ENCODE measurements at places on chromosomes 5 and 9.

- DNase-seq, result no peak
Observed at GRCh38 chr5:5512543-5512942, 90.1 kb downstream of the ICE1 start.

DNA sequence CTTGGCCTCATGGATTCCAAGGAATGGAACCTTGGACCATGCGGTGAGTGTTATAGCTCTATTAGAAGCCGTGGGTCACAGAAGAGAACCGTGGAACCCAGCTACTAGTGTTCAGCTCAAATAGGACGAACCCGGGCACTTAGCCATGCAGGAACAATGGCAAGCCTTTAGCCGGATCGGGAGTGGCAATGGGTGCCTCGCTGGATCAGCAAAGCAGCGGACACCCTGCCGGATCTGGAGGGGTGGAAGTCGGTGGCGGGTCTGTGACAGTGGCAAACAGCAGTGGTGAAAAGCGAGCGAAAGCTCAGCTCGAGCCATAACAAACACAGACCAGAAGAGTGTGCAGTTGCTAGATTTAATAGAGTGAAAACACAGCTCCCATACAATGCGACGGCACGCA lies 2.4 kb upstream of the CDO1 start:
- DNase-seq, result no peak

- DNase-seq, result no peak
Observed at GRCh38 chr9:8605096-8605495, 805.5 kb upstream of the DMAC1 start.

- no peak for DNase-seq
Observed at GRCh38 chr5:89072842-89073672, 190.1 kb upstream of the MEF2C start.

- DNase-seq, result no peak
Observed at GRCh38 chr9:95817205-95817604, 58.3 kb upstream of the ERCC6L2 start.

DNA sequence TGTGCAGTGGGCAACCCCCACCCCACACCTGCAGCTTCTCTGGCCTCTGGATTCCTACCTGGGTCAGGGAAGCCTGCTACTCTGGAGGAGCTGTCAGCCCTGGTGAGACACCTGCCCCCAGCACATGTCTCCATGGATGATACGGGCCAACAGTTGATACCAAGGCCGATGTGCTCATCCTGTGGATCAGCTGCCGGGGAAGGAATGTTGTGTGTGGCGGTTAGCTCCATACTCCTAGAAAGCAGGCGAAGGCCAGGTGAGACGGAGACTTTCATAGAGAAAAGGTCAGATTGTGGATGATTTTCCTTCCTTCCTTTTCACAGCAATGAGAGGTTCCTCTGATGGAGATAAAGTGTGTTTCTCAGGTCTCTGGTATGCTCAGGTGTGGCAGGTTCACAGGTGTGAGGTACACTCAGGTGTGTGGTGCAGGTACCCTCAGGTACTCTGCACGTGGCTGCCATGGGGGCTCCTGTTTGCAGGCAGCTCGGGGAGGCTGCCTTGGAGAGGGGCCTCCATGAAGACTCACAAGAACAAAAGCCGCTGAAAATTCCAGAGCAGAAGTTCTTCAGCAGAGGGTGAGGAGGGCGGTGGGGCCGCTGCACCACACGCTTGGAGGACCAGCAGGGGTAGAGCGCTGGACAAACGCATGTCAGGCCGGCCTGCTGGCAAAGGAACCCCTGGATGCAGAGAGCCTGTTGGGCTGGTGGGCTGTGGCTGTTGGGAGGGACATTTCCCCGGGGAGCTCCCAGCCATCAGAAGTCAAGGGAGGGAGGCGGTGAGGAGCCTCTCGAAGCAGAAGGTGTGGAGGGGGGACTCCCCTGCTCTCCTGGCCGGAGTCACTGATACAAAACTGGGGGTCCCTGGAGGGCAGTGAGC lies 5.1 kb upstream of the AHRR start:
- no peak for DNase-seq

- no peak for DNase-seq
Observed at GRCh38 chr5:67873935-67874334, 341.6 kb upstream of the PIK3R1 start.

GRCh38 chr9:128712451-128713410 lies 10.4 kb downstream of the PKN3 start:
- DNase-seq, result no peak

- DNase-seq, result peak; percentile 36
Observed at GRCh38 chr9:111975709-111976108, 79.1 kb downstream of the UGCG start.

DNA sequence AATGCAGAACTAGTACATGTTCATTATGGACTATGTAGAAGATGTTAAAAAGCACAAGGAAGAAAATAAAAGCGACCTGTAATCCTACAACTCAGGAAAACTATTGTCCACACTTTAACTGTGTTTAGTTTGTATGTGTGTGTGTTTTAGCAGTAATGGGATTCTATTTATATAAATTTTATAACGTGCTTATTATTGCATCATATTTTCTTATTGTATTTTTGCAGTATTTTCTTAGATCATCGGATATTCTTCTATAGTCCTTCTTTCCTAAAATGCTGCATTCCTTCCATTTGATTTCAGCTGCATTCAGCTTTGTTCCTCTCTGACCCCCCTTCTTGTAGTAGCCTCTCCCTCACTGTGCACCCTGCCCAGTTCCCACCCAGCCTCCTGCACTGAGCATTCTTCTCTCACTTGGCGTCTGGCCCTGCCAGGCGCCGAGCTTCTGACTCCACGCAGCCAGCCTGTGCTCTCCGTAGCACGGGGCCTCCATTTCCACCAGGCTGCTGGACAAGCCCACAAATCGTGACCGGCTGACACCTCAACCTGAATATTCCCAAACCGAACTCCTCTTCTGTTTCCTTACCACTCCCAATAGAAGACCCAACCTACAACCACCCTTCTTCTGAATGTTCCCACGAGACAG lies 39.9 kb downstream of the MVB12B start:
- no peak for DNase-seq

GRCh38 chr5:116135344-116135743 lies 50.5 kb downstream of the COMMD10 start:
- DNase-seq, result peak; percentile 67

- no peak for DNase-seq
Observed at GRCh38 chr5:83919071-83920041, 198.7 kb upstream of the HAPLN1 start.

GRCh38 chr5:91706785-91707520 lies 323.8 kb upstream of the ARRDC3 start:
- no peak for DNase-seq

DNA sequence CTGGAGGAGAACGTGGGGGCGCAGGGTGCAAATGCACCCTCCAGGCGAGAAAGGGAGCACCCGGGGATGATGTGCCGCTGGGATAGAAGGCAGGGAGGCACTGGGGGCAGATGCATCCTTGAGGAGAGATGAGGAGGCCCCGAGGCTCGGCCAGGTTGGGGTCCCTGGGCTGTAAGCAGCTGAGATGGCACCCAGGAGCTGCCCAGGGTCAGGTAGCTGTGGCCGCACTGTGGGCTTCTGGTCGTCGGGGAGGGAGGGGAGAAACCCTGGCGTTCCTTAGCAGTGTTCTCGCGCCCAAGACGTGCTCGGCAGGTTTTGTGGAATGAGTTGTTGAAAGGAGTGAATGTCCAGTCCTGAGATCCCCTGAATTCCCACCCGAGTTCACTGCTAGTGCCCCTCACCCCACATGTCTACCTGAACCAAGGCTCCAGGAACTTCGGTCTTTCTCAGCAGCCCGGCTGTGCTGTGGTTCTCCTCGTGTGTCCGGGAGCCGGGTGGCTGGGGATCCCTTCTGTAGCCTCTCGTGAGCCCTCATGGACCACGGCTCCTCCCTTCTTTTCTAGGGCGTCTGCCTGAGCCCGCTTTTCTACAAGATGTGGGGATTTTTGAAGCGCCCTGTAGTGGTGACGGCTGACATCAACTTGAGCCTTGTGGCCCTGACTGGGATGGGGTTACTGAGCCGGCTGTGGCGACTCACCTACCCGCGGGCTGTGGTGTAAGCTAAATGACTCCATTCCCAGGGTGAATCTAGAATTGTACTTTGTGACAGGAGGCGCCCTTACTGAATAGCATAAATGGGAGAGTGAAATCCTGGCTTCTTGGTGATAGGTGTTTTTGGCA lies 1.1 kb downstream of the POMT1 start:
- peak; percentile 27 for DNase-seq

DNA sequence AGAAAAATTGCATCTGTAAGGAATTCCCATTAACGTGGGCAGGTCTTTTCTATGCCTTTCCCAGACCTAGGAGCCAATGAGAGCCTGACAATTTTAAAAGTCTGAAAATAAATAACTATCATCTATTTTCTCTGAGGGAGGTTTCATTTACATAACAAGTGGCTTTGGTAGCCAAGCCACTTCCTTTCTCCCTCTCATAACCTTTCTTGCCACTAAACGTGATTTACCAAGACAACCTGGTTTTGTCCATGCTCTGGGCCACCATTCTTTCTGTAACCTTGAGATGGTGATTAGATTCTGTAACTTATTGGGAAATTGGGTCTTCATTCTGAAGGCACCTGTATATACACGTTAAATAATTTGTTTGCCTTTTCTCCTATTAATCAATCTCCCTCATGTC lies 1046.9 kb downstream of the CDH12 start:
- DNase-seq, result no peak

GRCh38 chr9:115757461-115757860 lies 396.1 kb upstream of the PAPPA start:
- DNase-seq, result no peak

GRCh38 chr5:112681481-112681908 lies 56.2 kb upstream of the APC start:
- DNase-seq, result no peak

- DNase-seq, result no peak
Observed at GRCh38 chr5:124132843-124133242, 613.6 kb downstream of the ZNF608 start.

DNA sequence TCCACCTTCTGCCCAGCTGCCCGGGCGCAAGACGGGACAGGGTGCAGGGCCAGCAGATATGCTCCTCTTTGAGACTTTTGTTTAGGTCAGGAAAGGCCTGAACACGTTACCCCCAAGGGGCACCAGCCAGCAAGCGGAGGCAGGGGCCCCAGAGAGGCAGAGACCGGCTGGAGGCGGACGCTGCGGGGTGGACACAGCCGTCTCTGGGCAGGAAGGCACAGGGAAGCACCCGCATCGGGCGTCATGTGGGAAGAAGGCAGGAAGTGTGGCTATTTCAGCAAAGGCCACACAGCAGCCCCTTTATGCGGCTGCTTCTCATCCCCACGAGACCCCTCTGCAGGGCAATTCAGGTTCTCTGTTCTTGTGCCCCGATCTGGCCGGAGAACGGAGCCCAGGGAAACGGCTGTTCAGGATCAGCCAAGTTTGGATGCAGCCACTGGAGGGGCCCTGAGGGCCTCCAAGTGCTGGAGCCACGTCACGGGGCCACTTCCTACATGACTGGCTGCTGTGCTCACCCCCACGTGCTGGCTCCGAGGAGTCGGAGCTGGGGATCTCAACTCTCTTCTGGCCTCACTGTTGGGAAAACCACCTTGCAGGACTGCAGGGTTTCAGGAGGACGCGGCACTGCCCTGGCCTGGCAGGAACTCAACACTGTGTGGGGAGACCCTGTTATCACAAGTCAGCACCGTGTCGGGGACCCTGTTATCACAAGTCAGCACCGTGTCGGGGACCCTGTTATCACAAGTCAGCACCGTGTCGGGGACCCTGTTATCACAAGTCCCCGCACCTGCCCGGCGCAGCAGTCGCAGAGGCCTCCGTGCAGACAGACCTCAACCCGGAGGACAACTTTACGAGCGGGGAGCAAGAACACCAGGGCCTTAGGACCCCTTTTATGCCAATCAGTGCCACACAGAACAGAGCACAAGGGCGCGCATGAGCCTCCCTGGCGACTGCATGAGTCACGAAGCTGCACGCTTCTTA lies 44.4 kb downstream of the SLC12A7 start:
- DNase-seq, result no peak

DNA sequence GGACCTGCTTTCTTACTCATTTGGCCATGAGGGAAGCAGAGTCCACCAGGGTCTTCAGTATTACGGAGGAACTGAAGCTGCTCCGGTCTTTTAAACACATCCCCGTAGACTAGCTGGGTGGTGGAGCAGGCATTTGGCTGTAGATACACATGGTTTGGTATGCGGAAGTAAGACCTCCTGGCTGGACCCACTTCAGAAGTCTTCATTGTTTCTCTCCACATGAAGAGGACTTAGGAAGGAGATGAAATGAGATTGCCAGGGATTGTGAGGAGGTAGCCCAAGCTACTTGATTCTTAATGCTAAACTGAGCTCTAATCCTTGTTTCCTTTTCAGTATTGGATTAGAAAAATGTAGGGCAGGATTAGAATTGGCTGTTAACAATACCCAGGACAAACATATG lies 32.9 kb downstream of the STXBP1 start:
- DNase-seq, result no peak

- peak; percentile 73 for DNase-seq
Observed at GRCh38 chr9:2241836-2242741, 226.9 kb downstream of the SMARCA2 start.

GRCh38 chr5:102795526-102795925 lies 40.4 kb downstream of the PAM start:
- no peak for DNase-seq

- DNase-seq, result no peak
Observed at GRCh38 chr5:93588352-93589151, 5.5 kb downstream of the NR2F1 start.

- no peak for DNase-seq
Observed at GRCh38 chr5:102911973-102912372, 156.9 kb downstream of the PAM start.

- no peak for DNase-seq
Observed at GRCh38 chr5:148739524-148739923, 85.2 kb upstream of the HTR4 start.

GRCh38 chr9:99003308-99003707 lies 59.6 kb downstream of the COL15A1 start:
- DNase-seq, result no peak

- DNase-seq, result no peak
Observed at GRCh38 chr9:126335837-126336735, 9.5 kb downstream of the MVB12B start.

DNA sequence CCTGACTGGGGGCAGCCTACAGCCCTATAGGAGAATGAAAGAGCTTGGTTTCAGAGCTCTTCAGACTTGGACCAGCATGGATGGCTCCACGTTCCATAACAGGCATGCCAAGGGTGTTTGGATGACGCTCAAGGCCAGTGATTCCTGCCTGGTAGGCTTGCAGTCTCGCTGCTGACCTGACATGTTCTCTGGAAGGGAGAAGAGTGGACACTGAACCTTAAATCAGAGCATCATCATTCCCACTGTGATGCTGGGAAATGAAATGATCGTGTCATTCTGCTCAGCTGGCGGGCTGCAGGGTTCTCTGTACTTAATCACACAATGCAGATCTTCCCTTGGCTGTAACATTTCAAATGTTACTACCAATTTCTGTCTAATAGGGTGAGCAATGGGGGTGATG lies 57.0 kb downstream of the CFAP90 start:
- no peak for DNase-seq

- DNase-seq, result no peak
Observed at GRCh38 chr5:174482607-174483024, 241.8 kb upstream of the MSX2 start.

DNA sequence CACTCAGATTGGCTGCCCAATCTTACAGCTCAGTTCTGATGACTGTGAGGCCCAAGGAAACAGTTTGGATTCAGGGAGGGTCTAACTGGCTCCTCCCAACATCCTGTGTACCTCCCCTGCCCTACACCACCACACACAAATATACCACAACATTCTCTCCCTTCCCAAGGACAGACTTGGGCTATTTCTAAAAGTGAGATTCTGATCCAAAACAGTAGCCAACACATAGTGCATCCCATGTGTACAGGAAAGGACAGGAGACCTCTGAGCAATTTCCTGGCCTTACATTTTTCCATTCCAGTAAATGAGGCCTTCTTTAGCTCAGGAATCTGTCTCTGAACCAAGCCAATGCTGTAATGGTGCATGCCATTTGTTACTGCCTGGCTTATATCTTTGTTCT lies 20.8 kb downstream of the ZNF366 start:
- DNase-seq, result no peak

GRCh38 chr5:105158526-105158925 lies 1595.9 kb upstream of the NUDT12 start:
- DNase-seq, result no peak
